Activated CD4-positive, alpha-beta memory T cell treated with anti-CD3 and anti-CD28 coated beads, Interleukin-2, amount 10 ng/mL, durations not matched to agents 7 days and 5 days (primary cell): ENCODE measurements at places on chromosomes 16 and 17. TPM values are rescaled to one million over a fixed set of nuclear protein-coding genes. Genes with fewer than 3 reads are reported as not detected.

RNF40 gene
- total RNA-seq, result 96.2 TPM

TEDC2 gene
- total RNA-seq, result 12.5 TPM

TAC4 gene
- total RNA-seq, result not detected

TP53TG3B gene
- not detected for total RNA-seq

KLHL10 gene
- not detected for total RNA-seq

C1QTNF8 gene
- not detected for total RNA-seq

CMTM1 gene
- 17.8 TPM for total RNA-seq

TOX3 gene
- total RNA-seq, result not detected

- H3K36me3 ChIP-seq, result no peaks in the 10 kb centered on the region
- H3K4me3 ChIP-seq, result peak overlapping the region; percentile 29
- H3K27ac ChIP-seq, result peak overlapping the region; percentile 78
- H3K4me1 ChIP-seq, result peaks cover 46% of the 10 kb centered on the region
- peaks cover 1% of the 10 kb centered on the region for H3K27me3 ChIP-seq
Observed at GRCh38 chr17:30332057-30332542, 1.8 kb downstream of the TMIGD1 start.

GRCh38 chr16:77738706-77739558 is 16.6 kb downstream of the NUDT7 start:
- H3K27ac ChIP-seq, result no peak overlapping the region
- H3K36me3 ChIP-seq, result no peaks in the 10 kb centered on the region
- no peaks in the 10 kb centered on the region for H3K27me3 ChIP-seq

DNA sequence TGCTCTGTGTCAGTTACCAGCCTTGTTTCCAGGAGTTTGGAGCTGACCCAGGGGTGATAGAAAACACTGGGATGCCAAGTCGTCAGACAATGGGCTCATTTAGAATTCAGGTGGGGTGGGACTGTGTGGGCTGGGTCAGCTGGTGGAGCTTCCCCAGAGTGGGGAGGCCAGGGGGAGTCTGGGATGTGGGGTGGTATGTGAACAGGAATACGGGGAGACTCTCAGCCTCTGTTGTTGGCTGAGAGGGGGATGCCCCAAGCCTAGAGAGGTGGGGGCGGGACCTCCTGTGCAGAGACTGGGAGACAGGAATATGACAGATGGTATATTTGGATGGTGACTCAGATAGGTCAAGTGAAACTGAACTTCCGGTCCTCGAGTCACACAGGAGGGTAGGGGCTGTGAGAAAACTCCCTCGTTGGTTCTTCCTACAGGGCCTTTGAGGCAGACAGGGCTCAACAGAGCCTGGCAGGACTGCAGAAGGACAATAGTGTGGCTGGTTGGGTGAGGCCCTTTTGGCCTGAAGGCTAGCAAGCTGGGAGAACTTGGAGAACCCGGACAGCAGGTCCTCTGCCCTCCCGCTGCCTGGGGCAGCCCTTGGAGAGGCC is 23.7 kb downstream of the CDH1 start:
- H3K4me1 ChIP-seq, result peaks cover 68% of the 10 kb centered on the region
- no peak overlapping the region for H3K4me3 ChIP-seq
- H3K27ac ChIP-seq, result peak overlapping the region; percentile 23
- H3K27me3 ChIP-seq, result no peaks in the 10 kb centered on the region
- H3K36me3 ChIP-seq, result no peaks in the 10 kb centered on the region

- DNase-seq, result no peak
- H3K4me3 ChIP-seq, result no peak overlapping the region
- no peak overlapping the region for H3K27ac ChIP-seq
- no peaks in the 10 kb centered on the region for H3K36me3 ChIP-seq
- no peaks in the 10 kb centered on the region for H3K27me3 ChIP-seq
- peaks cover 11% of the 10 kb centered on the region for H3K4me1 ChIP-seq
Observed at GRCh38 chr16:4169415-4169814, 53.2 kb upstream of the ADCY9 start.

- DNase-seq, result no peak
- H3K27me3 ChIP-seq, result no peaks in the 10 kb centered on the region
- no peaks in the 10 kb centered on the region for H3K4me1 ChIP-seq
- H3K27ac ChIP-seq, result no peak overlapping the region
- H3K4me3 ChIP-seq, result no peak overlapping the region
- peaks cover 6% of the 10 kb centered on the region for H3K36me3 ChIP-seq
Observed at GRCh38 chr17:16325964-16326363, 27.3 kb downstream of the CENPV start.

- no peak overlapping the region for H3K4me3 ChIP-seq
- H3K36me3 ChIP-seq, result peaks cover 60% of the 10 kb centered on the region
- no peak for DNase-seq
- peaks cover 22% of the 10 kb centered on the region for H3K4me1 ChIP-seq
- H3K27me3 ChIP-seq, result no peaks in the 10 kb centered on the region
Observed at GRCh38 chr17:46053911-46054534, 55.0 kb downstream of the STH start.

GRCh38 chr16:79369796-79370195 is 230.7 kb downstream of the MAF start:
- peaks cover 39% of the 10 kb centered on the region for H3K36me3 ChIP-seq
- H3K27me3 ChIP-seq, result no peaks in the 10 kb centered on the region
- H3K4me3 ChIP-seq, result no peak overlapping the region
- DNase-seq, result no peak
- no peak overlapping the region for H3K27ac ChIP-seq
- peaks cover 19% of the 10 kb centered on the region for H3K4me1 ChIP-seq

- no peak overlapping the region for H3K27ac ChIP-seq
- no peaks in the 10 kb centered on the region for H3K4me1 ChIP-seq
- no peaks in the 10 kb centered on the region for H3K27me3 ChIP-seq
- H3K4me3 ChIP-seq, result no peak overlapping the region
- no peak for DNase-seq
Observed at GRCh38 chr17:68860941-68861340, 94.3 kb downstream of the ABCA8 start.

- no peaks in the 10 kb centered on the region for H3K27me3 ChIP-seq
- no peaks in the 10 kb centered on the region for H3K36me3 ChIP-seq
- DNase-seq, result no peak
Observed at GRCh38 chr17:2935632-2936031, 127.8 kb downstream of the OR1D5 start.

GRCh38 chr16:89969741-89970410 is 21.3 kb downstream of the DEF8 start:
- peaks cover 31% of the 10 kb centered on the region for H3K4me1 ChIP-seq
- peaks cover 14% of the 10 kb centered on the region for H3K36me3 ChIP-seq
- no peak overlapping the region for H3K4me3 ChIP-seq

- no peak for DNase-seq
- H3K4me1 ChIP-seq, result peaks cover 25% of the 10 kb centered on the region
- no peak overlapping the region for H3K27ac ChIP-seq
- no peaks in the 10 kb centered on the region for H3K36me3 ChIP-seq
Observed at GRCh38 chr17:32827227-32827626, 49.7 kb downstream of the MYO1D start.

DNA sequence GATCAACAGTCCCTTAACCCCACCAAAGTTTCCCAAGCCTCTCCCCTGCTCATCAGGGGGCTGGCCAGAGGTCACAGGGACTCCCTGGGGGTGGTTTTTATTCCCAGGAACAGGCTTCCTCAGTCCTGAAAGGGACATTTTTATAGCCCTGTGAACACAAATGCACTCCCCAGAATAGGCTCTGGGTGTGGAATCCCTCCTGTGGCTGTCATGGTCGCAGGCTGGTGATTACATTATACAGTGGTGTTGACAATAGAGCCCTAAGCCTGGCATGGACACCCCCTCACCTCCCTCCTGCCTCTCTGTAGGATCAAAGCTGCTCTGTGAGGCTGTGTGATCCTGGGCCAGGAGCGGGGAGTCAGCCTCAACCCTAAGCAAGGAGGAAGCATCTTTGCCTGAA is 1.4 kb upstream of the CA4 start:
- H3K27ac ChIP-seq, result no peak overlapping the region
- no peak overlapping the region for H3K4me3 ChIP-seq
- no peaks in the 10 kb centered on the region for H3K36me3 ChIP-seq
- H3K27me3 ChIP-seq, result peaks cover 77% of the 10 kb centered on the region
- DNase-seq, result no peak
- H3K4me1 ChIP-seq, result peaks cover 27% of the 10 kb centered on the region

DNA sequence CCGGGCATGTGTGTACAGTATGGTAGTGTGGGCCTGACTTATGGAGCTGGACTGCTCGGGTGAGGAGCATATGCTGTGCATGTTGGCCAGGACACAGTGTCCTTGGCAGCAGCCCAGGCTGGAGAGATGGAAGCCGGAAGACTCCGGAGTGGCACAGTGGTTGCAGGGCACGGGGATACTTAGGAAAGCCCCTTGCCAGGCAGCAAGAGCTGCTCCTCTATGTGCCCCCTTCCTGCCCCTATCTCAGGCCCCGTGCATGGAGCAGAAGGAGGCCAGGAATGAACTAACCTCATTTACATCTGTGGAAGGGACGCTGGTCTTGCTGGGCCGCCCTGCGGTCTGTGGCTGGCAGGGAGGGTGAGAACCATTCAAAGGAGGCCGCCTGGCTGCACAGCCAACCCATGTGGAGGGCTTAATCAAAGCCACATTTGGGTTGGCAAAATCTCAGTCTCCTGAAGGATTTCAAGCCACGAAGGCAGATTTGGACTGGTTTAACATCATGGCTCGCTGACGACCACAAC is 32.2 kb upstream of the RCVRN start:
- no peak for DNase-seq
- no peaks in the 10 kb centered on the region for H3K4me1 ChIP-seq
- H3K36me3 ChIP-seq, result no peaks in the 10 kb centered on the region
- H3K27ac ChIP-seq, result no peak overlapping the region
- no peaks in the 10 kb centered on the region for H3K27me3 ChIP-seq
- no peak overlapping the region for H3K4me3 ChIP-seq

GRCh38 chr17:8691931-8692330 is 52.7 kb downstream of the CCDC42 start:
- no peaks in the 10 kb centered on the region for H3K4me1 ChIP-seq
- H3K36me3 ChIP-seq, result no peaks in the 10 kb centered on the region
- no peak overlapping the region for H3K4me3 ChIP-seq

DNA sequence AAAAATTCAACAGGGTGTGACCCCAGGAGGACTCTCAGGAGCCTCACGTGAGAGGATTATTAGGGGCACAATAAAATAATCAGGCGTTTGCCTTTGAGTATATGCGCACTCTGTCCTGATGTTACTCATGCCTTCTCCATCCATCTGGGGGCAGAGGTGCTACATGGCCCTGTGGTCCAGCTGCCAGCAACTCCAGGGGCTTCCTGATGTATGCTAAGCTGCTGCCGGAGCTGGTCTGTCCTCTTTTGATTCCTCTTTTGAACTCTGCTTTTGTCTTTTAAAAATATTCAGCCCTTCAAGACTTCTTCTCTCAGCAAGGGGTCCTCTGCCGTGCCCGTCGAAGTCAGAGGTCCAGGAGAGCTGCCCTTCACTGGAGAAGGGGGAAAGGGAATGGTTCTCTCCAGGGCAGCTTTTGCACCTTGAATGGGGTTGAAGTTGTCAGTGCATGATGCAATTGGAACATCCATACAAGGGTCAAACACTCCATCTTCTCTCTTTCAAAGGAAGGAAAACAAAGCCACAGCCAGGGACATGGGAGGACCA is 431.4 kb downstream of the SHISA9 start:
- H3K27ac ChIP-seq, result no peak overlapping the region
- no peaks in the 10 kb centered on the region for H3K27me3 ChIP-seq
- no peak for DNase-seq
- H3K4me3 ChIP-seq, result no peak overlapping the region
- H3K4me1 ChIP-seq, result no peaks in the 10 kb centered on the region

- no peak overlapping the region for H3K27ac ChIP-seq
- no peak for DNase-seq
- H3K36me3 ChIP-seq, result peaks cover 35% of the 10 kb centered on the region
- H3K4me1 ChIP-seq, result peaks cover 20% of the 10 kb centered on the region
- H3K4me3 ChIP-seq, result no peak overlapping the region
Observed at GRCh38 chr16:80986557-80986956, 20.1 kb downstream of the CMC2 start.

GRCh38 chr17:10556301-10557005 is 7.0 kb upstream of the MYH2 start:
- H3K4me3 ChIP-seq, result no peak overlapping the region
- no peaks in the 10 kb centered on the region for H3K36me3 ChIP-seq
- no peak overlapping the region for H3K27ac ChIP-seq
- H3K4me1 ChIP-seq, result no peaks in the 10 kb centered on the region
- DNase-seq, result no peak
